ENCODE measurements at places on chromosomes 4 and X.
A peak's percentile ranks its signal among the peaks of the same experiment; 100 is the strongest.

- DNase-seq: no peak
Measured at GRCh38 chr4:8516061-8516573, 64.1 kb upstream of the GPR78 start.

DNA sequence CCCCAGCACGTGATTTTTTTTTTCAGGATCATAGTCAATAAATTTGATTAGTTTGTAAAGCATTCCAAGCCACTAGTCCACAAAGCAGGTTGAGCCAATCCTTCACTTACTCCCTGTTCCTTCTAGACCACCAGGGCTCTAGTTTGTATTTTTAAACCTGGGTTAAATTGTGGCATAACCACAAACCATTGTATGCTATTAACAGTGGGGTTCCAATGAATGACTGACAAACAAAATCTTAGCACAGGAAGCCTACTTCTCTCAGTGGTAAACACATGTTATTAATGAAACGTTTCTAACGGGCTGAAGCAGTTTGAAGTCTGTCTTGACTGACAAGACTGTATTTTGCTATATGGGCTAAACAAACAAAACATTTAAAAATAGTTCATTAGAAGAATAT, 48.6 kb upstream of the GYPA start:
- no peak for DNase-seq

DNA sequence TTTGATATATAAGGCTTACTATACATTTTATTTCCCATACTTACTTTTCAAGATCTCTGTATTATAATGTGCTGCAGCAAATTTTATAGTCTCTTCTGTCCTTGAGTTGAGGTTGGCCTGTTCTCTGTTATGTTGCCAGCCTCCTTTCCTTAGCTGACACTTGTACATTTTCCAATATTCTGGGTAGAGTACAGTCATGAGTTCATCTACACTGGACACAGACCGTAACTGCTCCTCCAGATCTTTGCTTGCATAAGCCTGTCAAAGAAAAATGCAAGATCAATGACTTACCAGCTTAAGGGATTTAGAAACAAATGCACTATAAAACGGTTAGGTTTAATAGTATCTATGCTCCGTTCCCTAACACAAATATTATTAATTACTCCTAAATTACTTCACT, 63.2 kb downstream of the VEGFC start:
- no peak for DNase-seq

DNA sequence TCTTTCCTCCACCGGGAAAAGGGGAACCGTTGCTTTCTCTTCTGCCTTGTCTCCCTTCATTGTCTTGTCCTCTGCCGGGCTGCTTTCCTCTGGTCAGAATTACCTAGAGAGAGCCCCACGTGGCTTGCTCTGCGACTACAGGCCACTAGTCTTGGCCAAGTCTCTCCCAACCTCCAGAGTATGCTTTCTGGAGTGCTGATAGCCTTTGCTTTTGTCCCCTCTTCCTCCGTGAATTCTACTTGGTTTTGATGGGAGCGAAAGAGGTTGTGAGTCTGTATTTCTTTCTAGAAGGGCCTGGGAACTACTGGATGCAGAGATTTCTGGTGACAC, 5.3 kb upstream of the POU4F2 start:
- DNase-seq: peak; percentile 67

DNA sequence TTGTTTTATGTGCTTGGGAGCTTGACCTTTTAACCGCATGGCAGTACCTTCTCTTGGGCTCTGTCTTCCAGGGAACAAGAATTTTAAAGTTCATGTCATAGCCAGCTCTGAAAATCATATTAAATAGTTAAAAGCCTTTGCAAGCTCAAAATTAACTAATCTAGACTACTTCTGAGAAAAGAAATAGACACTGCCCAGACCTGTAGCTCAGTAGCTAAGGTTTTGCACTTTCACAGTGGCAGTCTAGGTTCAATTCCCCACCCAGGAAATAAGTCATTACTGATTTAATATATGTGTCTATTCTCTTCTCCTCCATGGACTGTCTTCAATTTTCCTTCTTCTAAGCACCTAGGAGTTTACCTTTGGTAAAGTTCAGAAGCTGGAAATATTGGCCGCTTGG, 27.4 kb downstream of the HSD17B11 start:
- DNase-seq: no peak

DNA sequence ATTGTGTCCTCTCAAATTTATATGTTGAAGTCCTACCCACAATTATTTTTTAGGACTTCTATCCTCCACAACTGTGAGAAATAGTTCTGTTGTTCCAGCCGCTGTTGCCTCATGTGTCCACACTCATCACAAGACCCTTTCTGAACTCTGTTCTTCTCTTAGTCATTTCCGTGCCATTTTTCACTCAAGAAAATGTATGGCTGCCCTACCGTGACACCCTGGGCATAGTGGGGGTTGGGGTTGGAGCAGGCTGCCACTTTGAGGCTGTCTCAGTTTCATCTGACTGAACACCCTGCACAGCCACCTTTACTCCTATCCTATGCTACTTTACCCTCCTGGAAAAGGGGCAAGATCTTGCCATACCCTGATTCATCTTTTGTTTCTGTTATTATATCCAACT, 319.1 kb downstream of the TENM3 start:
- no peak for DNase-seq

- DNase-seq: no peak
Measured at GRCh38 chrX:8424912-8425311, 39.7 kb upstream of the VCX3B start.

DNA sequence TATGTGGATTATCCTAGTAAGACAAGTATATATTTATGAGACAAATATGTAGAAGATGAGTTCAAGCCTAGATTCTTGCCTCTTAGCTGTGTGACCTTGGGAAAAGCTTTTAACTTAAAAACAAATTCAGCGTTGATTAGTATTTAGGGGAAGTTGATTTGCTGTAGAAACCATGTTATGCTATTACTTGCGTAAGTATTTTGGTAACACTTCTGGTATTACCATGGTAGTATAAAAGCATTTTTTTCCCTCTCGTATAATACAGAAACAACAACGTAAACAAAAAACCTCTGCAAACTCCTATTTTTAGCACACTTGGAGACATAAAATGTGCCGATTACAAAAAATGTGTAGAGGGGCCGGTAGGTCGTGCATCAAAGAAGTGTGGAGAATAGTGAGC, 33.2 kb downstream of the STAG2 start:
- DNase-seq: no peak

DNA sequence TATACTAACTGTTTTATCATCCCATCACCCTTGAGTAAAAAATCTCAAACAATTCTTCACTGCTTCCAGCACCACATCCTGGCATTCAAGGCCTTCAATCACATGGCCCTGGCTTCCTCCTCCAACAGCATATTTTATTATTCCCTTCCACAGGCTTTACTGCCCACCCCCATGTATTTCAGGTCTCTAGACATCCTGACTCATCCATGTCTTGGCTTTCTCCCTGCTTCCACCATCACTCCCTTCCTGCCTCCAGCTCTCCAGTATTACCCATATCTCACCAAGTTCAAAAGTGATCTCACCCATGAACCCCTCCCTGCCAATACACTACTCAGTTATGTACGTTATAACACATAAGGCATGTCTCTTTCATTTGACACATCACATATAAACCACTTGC, 34.7 kb upstream of the PLAC1 start:
- DNase-seq: no peak

- no peak for DNase-seq
Measured at GRCh38 chrX:154735695-154736393, 15.0 kb downstream of the GAB3 start.

DNA sequence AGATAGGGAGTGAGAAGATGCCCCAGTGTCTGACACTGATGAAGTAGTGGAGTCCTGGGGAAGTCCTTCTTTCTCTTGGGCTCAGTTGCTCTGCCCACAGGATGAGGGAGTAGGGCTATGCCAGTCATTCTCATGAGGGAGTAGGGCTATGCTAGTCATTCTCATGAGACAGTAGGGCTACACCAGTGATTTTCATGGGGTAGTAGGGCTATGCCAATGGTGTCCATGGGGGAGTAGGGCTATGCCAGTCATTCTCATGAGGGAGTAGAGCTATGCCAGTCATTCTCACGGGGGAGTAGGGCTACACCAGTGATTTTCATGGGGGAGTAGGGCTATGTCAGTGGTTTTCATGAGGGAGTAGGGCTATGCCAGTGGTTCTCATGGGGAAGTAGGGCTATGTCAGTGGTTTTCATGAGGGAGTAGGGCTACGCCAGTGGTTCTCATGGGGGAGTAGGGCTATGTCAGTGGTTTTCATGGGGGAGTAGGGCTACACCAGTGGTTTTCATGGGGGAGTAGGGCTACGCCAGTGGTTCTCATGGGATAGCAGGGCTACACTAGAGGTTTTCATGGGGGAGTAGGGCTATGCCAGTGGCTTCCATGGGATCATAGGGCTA, 43.3 kb upstream of the SOD3 start:
- DNase-seq: no peak

- no peak for DNase-seq
Measured at GRCh38 chr4:41475402-41475801, 62.6 kb upstream of the LIMCH1 start.

- DNase-seq: no peak
Measured at GRCh38 chrX:85243155-85243554, 424 bp downstream of the SATL1 start.

DNA sequence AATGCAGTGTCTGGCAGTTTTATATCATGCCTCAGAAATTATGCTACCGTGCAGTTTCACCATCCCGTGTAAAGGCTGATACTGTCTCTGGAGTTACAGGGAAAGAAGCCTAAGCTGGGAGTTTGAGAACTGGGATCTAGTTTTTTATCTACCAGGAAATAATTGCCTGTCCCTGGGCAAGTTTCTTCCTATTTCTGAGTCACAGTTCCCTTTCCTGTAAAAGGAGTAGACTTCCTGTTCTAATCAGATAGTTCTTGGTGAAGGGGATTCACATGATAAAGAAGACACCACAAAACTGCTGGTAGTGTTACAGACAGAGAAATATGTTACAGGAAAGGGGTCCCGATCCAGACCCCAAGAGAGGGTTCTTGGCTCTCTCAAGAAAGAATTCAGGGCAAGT, 17.1 kb downstream of the HERC3 start:
- DNase-seq: no peak

DNA sequence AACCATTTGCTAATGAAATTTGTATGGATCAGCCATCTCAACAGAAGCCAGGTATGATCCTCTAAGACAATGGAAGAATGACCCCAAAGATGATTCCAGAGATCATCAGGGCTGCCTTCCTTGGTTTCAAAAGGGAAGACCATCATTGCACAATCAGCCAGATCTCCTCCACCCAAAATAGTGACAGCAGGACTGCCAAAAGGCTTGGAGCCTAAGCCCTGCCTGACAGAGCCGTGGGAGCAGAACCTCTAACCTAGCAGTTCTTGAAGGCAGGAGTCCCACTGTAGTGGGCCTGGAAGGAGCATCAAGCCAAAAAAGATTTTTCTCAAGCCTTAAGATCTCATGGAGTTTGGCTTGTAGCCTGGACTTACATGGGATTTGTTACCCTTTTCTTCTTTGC, 226.0 kb downstream of the RASL11B start:
- DNase-seq: no peak

- no peak for DNase-seq
Measured at GRCh38 chr4:186148336-186148975, 42.9 kb upstream of the CYP4V2 start.

- no peak for DNase-seq
Measured at GRCh38 chr4:165384186-165384585, 5.4 kb downstream of the CPE start.

- no peak for DNase-seq
Measured at GRCh38 chr4:3223956-3224748, 24.8 kb upstream of the MSANTD1 start.

- DNase-seq: no peak
Measured at GRCh38 chr4:155906554-155907247, 3.2 kb downstream of the TDO2 start.

- no peak for DNase-seq
Measured at GRCh38 chrX:46278572-46278971, 266.6 kb downstream of the ZNF674 start.

DNA sequence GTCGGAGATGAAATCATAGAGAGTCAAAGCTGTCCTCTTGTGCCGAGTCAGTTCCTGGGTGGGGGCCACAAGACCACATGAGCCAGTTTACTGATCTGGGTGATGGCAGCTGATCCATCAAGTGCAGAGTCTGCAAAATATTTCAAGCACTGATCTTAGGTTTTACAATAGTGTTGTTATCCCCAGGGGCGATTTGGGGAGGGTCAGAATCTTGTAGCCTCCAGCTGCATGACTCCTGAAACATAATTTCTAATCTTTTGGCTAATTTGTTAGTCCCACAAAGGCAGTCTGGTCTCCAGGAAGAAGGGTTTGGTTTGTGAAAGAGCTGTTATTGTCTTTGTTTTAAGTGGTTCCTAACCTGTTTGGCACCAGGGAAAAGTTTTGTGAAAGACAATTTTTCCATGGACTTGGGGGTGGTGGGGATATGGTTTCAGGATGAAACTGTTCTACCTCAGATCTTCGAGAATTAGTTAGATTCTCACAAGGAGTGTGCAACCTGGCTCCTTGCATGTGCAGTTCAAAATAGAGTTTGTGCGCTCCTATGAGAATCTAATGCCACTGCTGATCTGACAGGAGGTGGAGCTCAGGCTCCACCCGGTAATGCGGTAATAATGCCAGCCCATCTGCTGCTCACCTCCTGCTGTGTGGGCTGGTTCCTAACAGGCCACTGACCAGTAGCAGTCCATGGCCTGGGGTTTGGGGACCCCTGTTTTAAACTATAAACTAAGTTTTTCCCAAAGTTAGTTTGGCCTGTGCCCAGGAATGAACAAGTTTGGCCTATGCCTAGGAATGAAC, 29.2 kb downstream of the METAP1 start:
- no peak for DNase-seq

- DNase-seq: no peak
Measured at GRCh38 chr4:5395781-5396180, 312.6 kb downstream of the EVC2 start.

DNA sequence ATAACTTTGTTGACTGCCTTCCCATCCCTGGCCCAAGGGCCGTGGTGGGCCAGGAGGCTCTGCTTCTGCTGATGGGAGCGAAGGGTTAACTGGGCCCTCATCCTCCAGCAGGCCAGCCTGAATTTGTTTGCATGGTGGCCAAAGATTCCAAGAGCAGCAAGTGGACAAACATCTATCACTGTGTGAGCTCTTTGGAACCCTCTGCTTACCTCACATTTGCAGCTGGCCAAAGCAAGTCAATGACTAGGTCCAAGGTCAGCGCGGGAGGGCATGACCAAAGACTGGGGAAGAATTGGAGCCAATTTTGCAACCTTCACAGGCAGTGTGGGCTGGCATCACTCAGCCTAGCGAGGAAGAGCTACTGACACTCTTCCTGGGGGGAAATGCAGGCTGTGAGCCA, 67.8 kb upstream of the ATP6AP2 start:
- no peak for DNase-seq

- DNase-seq: no peak
Measured at GRCh38 chr4:124684301-124684700, 28.2 kb downstream of the ANKRD50 start.

DNA sequence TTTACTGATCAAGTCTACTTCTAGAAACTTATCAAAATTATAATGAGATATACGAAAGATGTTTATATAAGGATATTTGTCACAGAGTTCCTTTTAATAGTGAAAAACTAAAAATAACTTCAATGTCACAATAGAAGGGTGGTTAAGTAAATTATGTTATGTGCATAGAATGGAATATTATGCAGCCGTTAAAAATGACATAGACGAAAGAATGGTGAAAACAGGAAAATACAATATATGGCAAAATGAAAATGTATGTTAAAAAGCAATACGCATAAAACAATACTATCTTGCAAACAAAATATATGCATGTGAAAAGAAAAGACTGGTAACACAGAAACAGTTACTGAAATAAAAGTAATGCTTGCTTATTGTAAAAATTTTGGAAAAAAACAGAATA, 19.1 kb downstream of the ZDHHC9 start:
- DNase-seq: no peak

- DNase-seq: peak; percentile 17
Measured at GRCh38 chrX:110257889-110258288, 60.0 kb downstream of the AMMECR1 start.

GRCh38 chr4:8157944-8158709, 486 bp downstream of the ABLIM2 start:
- peak; percentile 36 for DNase-seq
